NAMALWA (cell line): ENCODE measurements at places on chromosomes 3 and 15.

GRCh38 chr3:36063992-36064391 is 316.3 kb upstream of the STAC start:
- no peak for DNase-seq

DNA sequence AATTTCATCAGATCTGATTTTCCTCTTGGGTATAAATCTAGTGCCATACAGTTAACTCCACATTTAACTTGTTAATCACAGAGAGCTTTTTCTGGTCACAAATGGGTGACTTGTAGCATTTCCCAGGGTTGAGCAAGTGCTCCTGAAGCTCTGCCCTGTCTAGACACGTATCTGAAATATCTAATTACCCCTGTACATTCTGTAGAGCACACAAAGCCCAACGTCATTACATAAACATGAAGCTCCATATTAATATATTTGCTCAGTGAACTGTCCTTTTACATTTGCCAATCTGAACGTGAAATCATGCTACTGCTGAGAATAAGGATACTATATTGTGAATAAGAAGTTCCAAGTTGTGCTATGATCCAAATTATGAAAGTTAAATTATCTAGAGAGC is 49.0 kb downstream of the THBS1 start:
- DNase-seq: no peak

DNA sequence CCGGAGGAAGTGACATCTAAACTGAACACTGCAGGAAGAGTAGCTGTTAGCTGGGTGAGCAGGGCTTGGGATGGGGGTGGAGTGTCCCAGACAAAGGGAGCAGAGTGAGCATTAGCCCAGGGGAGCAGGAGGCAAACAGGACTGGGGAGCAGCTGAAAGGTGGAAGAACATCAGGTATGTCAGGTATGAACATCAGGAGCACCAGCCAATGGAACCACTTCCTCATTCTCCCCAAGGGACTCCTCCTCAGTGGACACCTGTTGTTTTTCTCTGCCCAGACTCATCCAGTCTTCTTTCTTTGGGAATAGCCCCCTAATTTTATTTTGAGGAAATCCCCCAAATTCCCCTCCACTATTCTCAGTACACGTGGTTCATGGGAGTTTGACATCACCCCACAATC is 107.7 kb upstream of the RAD18 start:
- no peak for DNase-seq

- DNase-seq: peak; percentile 86
Observed at GRCh38 chr3:108100906-108101660, 10.3 kb upstream of the CD47 start.

DNA sequence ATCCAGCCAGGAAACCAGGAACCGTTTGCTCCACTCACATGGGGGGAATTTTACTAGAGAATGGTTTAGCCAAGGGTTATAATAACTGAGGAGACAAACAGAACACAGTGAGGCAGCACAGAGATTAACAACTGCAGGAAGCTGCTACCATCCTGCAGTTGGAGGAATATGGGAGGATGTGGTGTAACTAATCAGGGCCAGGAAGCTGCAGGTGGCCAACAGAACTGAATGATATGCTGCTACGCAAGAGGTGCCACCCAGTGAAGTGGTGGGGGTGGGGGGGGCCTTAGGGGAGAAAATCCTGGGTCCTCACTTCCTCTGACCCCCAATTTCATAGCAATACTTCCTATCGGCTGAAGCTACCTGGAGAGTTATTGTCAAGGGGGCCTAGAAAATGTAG is 306.4 kb upstream of the STT3B start:
- DNase-seq: peak; percentile 79

GRCh38 chr3:39970982-39971381 is 161.6 kb downstream of the MYRIP start:
- no peak for DNase-seq

- no peak for DNase-seq
Observed at GRCh38 chr3:132817646-132818177, 95.5 kb upstream of the NPHP3 start.
